Activated naive CD8-positive, alpha-beta T cell treated with anti-CD3 and anti-CD28 coated beads, Interleukin-2, amount 10 ng/mL, durations not matched to agents 7 days and 5 days (primary cell): ENCODE measurements at places on chromosomes 7 and 10. TPM values are rescaled to one million over a fixed set of nuclear protein-coding genes. Genes with fewer than 3 reads are reported as not detected.

The C10orf90 gene
- total RNA-seq, result not detected

The SEMA4G gene
- total RNA-seq, result 1.2 TPM

The FAM241B gene
- total RNA-seq, result 11.7 TPM

The LAMB4 gene
- not detected for total RNA-seq

The AOC1 gene
- not detected for total RNA-seq

The INMT gene
- total RNA-seq, result 0.37 TPM

The AKR1D1 gene
- not detected for total RNA-seq

The PDK4 gene
- total RNA-seq, result 1.2 TPM

The TEX36 gene
- total RNA-seq, result not detected

The PRTFDC1 gene
- total RNA-seq, result 1.5 TPM

The UBTD1 gene
- 1.4 TPM for total RNA-seq

The MSMB gene
- not detected for total RNA-seq

The TPK1 gene
- 21.0 TPM for total RNA-seq

The ZNF467 gene
- 1.0 TPM for total RNA-seq

DNA sequence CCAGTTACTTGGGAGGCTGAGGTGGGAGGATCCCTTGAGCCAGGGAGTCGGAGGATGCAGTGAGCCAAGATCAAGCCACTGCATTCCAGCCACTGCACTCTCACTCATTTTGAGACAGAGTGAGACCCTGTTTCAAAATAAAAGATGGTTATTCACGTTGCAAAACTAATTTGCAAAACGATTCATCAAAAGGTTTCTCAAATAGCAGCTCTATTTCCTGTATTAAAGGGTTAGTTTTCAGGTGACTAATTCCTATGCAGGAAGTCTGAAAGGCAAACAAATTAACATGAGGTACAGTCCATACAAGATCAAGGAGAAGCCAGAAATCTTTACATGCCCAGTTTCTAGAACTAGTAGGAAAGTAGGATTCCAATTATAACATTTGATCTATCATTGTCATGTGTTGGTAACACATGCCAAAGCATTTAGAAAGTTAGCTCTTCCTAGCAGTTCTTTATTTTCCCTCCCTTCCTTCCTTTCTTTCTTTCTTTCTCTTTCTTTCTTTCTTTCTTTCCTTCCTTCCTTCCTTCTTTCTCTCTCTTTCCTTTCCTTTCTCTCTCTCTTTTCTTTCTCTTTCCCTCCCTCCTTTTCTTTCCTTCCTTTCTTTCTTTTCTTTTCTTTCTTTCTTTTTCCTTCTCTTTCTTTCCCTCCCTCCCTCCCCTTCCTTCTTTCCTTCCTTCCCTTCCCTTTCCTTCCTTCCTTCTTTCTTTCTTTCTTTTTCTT lies 49.3 kb downstream of the DENND2A start:
- H3K27me3 ChIP-seq, result peaks cover 14% of the 10 kb centered on the region
- H3K27ac ChIP-seq, result no peak overlapping the region
- no peak for DNase-seq
- H3K4me3 ChIP-seq, result no peak overlapping the region

- H3K36me3 ChIP-seq, result peaks cover 14% of the 10 kb centered on the region
- H3K4me1 ChIP-seq, result peaks cover 35% of the 10 kb centered on the region
- no peak overlapping the region for H3K4me3 ChIP-seq
- H3K27ac ChIP-seq, result no peak overlapping the region
- no peak for DNase-seq
- H3K27me3 ChIP-seq, result peaks cover 29% of the 10 kb centered on the region
Observed at GRCh38 chr7:1928645-1929348, 258.7 kb downstream of the ELFN1 start.

GRCh38 chr7:128176696-128177095 lies 64.4 kb upstream of the LEP start:
- no peak for DNase-seq
- peaks cover 28% of the 10 kb centered on the region for H3K27me3 ChIP-seq
- peaks cover 7% of the 10 kb centered on the region for H3K4me1 ChIP-seq
- no peak overlapping the region for H3K4me3 ChIP-seq

DNA sequence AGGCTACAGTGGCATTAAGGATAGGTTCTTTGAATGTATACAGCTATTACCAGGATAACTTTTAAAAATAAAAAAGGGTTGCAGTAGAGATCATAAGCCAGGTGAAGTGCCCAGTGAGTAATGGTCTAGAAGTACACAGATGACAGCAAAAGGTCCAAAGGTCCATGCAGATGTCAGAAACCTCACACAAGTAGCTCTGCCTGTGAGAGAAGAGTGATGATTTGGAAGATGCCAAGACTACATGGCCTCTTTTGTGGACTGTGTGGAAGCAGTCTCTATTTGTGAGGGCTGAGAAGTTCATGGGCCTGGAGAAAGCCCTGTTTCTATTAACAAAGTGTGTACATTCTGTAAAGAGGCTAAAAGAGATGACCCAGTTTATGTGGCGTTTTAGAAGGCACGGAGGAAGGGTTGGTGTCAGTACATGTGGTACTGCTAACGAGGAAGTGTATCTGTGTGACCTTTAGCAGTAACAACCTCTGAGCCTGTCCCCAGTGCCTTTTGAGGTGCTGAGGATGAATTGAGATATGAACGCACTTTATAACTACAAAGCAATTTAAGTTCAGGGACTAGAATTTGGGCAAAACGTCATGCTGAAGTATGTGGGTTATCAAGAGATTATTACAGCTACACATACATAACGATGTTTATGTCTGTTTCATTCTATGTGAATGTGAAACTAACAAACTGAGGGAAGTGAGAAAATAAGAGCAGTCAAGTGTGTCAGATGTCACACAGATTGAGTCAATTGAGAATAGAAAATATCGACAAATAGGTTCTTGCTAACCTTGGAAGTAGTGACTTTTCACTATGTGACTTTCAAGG lies 7.6 kb downstream of the CYCS start:
- no peak overlapping the region for H3K4me3 ChIP-seq
- no peaks in the 10 kb centered on the region for H3K27me3 ChIP-seq
- peak overlapping the region; percentile 42 for H3K27ac ChIP-seq
- peaks cover 12% of the 10 kb centered on the region for H3K4me1 ChIP-seq
- peaks cover 21% of the 10 kb centered on the region for H3K36me3 ChIP-seq

- no peaks in the 10 kb centered on the region for H3K27me3 ChIP-seq
- no peak overlapping the region for H3K4me3 ChIP-seq
- no peaks in the 10 kb centered on the region for H3K4me1 ChIP-seq
- H3K36me3 ChIP-seq, result no peaks in the 10 kb centered on the region
Observed at GRCh38 chr7:82530361-82530760, 86.8 kb upstream of the CACNA2D1 start.

DNA sequence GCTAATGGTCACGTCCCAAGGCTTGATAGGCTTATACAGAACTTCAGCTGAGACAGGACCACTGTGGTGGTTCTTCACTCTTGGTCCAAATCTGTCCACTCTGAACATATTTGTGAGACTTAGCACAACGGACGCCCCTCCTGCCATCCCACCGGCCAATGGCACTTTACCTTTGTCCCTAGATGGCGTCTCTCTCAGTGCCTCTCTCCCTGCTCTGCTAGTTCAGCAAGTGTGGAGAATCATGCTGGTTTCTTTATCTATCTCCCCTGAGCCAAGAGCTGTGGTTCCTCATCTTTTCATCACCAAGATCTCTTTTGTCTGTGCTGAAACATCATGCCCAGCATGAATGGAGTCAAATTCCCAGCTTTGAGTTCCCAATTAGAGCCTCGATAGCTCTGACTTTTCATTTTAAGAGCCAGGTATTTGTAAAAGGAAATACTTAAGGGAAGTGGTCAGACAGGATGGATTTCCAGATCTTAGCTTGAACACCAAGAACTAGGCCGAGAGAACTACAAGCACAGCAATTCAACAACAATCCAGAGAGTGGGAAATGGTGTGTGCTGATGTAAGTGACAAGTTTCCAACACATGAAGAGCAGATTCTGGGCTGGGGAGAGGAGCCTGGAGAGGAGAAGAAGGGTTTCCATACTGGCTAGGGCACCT lies 69.5 kb downstream of the ZNF800 start:
- H3K4me3 ChIP-seq, result no peak overlapping the region
- peaks cover 28% of the 10 kb centered on the region for H3K27me3 ChIP-seq
- no peak for DNase-seq
- no peaks in the 10 kb centered on the region for H3K36me3 ChIP-seq
- H3K4me1 ChIP-seq, result peaks cover 12% of the 10 kb centered on the region

GRCh38 chr10:80579849-80580637 lies 42.3 kb downstream of the SH2D4B start:
- H3K4me3 ChIP-seq, result no peak overlapping the region

GRCh38 chr10:19800161-19800560 lies 16.1 kb upstream of the PLXDC2 start:
- H3K4me3 ChIP-seq, result no peak overlapping the region
- no peaks in the 10 kb centered on the region for H3K36me3 ChIP-seq
- no peaks in the 10 kb centered on the region for H3K4me1 ChIP-seq

GRCh38 chr10:83612050-83612449 lies 527.3 kb upstream of the GHITM start:
- H3K36me3 ChIP-seq, result no peaks in the 10 kb centered on the region
- H3K27me3 ChIP-seq, result peaks cover 3% of the 10 kb centered on the region
- H3K4me1 ChIP-seq, result no peaks in the 10 kb centered on the region
- H3K4me3 ChIP-seq, result no peak overlapping the region
- H3K27ac ChIP-seq, result no peak overlapping the region

- no peak for DNase-seq
- H3K4me1 ChIP-seq, result no peaks in the 10 kb centered on the region
- H3K27me3 ChIP-seq, result no peaks in the 10 kb centered on the region
- H3K4me3 ChIP-seq, result no peak overlapping the region
- no peak overlapping the region for H3K27ac ChIP-seq
- no peaks in the 10 kb centered on the region for H3K36me3 ChIP-seq
Observed at GRCh38 chr10:64275001-64275400, 753.8 kb downstream of the REEP3 start.

- no peaks in the 10 kb centered on the region for H3K36me3 ChIP-seq
- no peak overlapping the region for H3K27ac ChIP-seq
- peaks cover 31% of the 10 kb centered on the region for H3K27me3 ChIP-seq
- H3K4me1 ChIP-seq, result peaks cover 9% of the 10 kb centered on the region
- no peak for DNase-seq
Observed at GRCh38 chr7:149414745-149415390, 46.0 kb downstream of the ZNF777 start.

DNA sequence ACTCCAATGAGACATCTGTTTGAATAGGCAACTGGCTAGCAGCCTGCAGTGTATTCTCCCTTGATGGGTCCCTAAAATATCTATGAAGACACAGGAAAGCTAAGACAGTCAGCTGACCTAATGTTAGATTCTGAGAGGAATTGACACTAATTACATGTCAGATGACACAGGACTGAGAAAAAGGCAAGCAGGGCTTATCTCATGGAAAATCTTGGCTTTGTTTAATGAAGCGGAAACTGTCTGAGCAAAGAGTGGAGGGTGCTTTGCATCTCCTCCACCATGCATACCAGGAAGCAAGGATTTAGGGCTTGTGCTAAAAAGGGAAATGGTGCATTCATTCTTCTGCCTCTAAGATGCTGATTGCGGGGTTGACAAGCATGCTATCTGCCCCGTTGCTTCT lies 135.5 kb upstream of the GLI3 start:
- no peak overlapping the region for H3K27ac ChIP-seq
- H3K36me3 ChIP-seq, result no peaks in the 10 kb centered on the region
- no peaks in the 10 kb centered on the region for H3K4me1 ChIP-seq
- H3K4me3 ChIP-seq, result no peak overlapping the region

GRCh38 chr10:44352316-44353127 lies 32.4 kb downstream of the CXCL12 start:
- no peak overlapping the region for H3K27ac ChIP-seq
- H3K36me3 ChIP-seq, result no peaks in the 10 kb centered on the region
- H3K4me1 ChIP-seq, result no peaks in the 10 kb centered on the region
- H3K27me3 ChIP-seq, result no peaks in the 10 kb centered on the region
- no peak overlapping the region for H3K4me3 ChIP-seq

- no peaks in the 10 kb centered on the region for H3K36me3 ChIP-seq
- no peak for DNase-seq
- peaks cover 9% of the 10 kb centered on the region for H3K27me3 ChIP-seq
- peaks cover 4% of the 10 kb centered on the region for H3K4me1 ChIP-seq
- no peak overlapping the region for H3K4me3 ChIP-seq
Observed at GRCh38 chr7:22487978-22488642, 11.9 kb downstream of the STEAP1B start.

GRCh38 chr7:41588341-41588740 lies 114.5 kb downstream of the INHBA start:
- no peaks in the 10 kb centered on the region for H3K27me3 ChIP-seq
- DNase-seq, result no peak
- no peaks in the 10 kb centered on the region for H3K36me3 ChIP-seq
- no peak overlapping the region for H3K27ac ChIP-seq
- no peak overlapping the region for H3K4me3 ChIP-seq
- H3K4me1 ChIP-seq, result no peaks in the 10 kb centered on the region

DNA sequence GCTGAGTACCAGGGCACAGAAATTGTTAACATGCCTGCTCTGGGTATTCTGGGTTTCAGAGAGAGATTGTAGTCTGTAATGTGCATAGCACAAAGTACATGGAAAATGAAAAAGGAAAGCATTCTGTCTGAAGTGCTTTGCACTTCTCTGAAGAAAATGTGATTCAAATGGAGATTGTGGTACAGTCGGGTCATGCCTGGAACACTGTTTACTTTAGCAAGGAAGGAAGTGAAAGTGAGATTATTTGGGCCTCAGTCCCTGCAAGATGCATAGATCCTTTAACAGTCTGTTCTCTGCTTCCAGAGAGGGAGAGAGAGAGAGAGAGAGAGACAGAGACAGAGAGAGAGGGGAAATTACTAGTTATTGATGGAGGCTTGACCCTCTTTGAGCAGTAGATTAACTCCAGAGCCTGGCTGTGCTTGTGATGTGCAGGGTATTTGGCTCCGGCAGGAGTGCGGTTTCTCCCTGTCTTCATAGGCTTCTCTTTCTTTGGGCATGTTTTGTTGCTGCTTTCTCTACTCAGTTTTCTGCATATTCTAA lies 5.4 kb downstream of the VWC2 start:
- no peaks in the 10 kb centered on the region for H3K36me3 ChIP-seq
- no peak for DNase-seq
- no peak overlapping the region for H3K4me3 ChIP-seq

GRCh38 chr7:151099486-151100211 lies 13.4 kb downstream of the AGAP3 start:
- H3K27me3 ChIP-seq, result no peaks in the 10 kb centered on the region
- no peak overlapping the region for H3K4me3 ChIP-seq
- no peak overlapping the region for H3K27ac ChIP-seq
- no peaks in the 10 kb centered on the region for H3K36me3 ChIP-seq

DNA sequence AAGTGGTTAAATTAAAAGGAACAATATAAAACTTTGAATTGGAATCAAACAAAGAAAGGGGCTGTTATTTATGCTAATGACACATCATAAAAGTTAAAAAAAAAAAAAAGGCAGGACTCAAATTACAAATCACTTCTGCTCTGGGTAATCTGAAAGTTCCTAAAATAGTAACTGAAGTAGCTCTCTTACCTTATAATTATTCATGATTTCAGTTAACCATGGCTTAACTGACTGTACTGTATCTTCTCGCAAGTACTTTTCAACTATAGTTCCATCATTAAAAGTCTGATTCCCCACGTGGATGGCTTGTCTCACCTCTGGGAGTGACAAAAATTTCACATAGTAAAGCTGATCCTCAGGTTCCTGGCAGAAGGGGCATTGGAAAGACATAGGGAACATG lies 82.5 kb downstream of the CPVL start:
- no peaks in the 10 kb centered on the region for H3K36me3 ChIP-seq
- H3K27me3 ChIP-seq, result peaks cover 6% of the 10 kb centered on the region
- no peak overlapping the region for H3K27ac ChIP-seq
- H3K4me1 ChIP-seq, result no peaks in the 10 kb centered on the region
- no peak for DNase-seq
